ENCODE measurements at places on chromosomes 5 and 9.

- no peak for DNase-seq
Observed at GRCh38 chr5:125245216-125245615, 498.8 kb upstream of the ZNF608 start.

DNA sequence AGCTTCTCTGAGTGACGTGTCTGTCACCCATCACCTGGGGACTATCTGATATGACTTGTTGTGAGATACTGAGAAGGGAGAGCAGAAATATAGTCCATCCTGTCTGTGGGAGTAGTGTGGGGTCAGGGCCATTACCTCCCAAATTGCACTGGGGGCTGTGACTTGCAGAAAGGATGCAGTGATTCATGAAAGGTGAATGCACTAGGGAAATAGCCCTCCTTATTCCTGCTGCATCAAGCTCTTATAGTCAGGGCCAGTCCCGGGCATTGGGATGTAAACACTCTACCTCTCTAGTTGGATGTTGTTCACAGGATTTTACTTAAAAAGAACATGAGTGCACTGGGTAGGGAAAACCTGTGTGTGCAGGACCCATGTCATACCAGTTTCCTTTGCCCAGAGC is 124.8 kb downstream of the STK32A start:
- DNase-seq = no peak

- DNase-seq = no peak
Observed at GRCh38 chr5:44497606-44498005, 108.4 kb upstream of the FGF10 start.

DNA sequence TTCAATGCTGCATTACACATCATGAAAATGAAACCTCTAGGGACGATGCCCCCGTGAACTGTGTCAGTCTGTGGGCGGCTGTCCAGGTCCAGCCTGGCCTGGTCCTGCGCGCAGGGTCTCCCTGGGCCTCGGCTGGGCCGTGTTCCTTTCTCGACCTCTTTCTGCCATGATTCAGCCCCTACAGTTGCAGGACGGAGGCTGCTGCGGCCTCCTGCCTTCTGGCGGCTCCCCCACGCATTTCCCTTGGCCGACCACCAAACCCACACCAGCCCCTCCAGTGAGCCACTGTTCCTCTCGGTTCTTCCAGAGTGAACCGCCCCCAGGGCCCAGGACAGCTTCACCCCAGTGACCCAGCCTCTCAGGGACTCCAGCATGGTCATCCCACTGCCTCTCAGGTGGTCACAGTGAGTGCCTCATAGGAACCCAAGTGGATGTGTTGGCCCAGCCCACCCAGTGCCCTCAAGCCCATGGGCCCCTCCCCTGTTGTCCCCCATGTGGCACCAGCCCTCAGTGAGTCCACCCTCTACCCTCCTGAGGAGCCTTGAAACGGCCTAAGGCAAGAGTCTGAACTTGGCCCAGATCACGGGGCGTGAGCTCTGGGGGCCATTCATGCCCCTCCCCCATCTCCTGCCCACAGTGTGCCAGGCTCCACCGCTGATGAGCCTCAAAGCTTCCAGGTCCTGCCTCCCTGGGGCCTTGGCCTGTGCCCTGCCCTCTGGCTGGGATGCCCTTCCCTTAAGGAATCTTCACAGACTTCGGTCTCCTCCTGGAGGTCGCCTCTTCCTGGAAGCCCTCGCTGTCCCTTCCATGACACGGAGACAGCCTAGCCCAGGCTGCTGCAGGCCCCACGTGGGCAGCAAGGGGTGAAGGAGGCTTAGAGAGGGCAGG is 10.0 kb upstream of the CLIC3 start:
- no peak for DNase-seq

GRCh38 chr9:98791608-98792490 is 4.5 kb downstream of the ANKS6 start:
- DNase-seq = no peak

- no peak for DNase-seq
Observed at GRCh38 chr5:51381761-51382474, 1.3 kb upstream of the ISL1 start.

DNA sequence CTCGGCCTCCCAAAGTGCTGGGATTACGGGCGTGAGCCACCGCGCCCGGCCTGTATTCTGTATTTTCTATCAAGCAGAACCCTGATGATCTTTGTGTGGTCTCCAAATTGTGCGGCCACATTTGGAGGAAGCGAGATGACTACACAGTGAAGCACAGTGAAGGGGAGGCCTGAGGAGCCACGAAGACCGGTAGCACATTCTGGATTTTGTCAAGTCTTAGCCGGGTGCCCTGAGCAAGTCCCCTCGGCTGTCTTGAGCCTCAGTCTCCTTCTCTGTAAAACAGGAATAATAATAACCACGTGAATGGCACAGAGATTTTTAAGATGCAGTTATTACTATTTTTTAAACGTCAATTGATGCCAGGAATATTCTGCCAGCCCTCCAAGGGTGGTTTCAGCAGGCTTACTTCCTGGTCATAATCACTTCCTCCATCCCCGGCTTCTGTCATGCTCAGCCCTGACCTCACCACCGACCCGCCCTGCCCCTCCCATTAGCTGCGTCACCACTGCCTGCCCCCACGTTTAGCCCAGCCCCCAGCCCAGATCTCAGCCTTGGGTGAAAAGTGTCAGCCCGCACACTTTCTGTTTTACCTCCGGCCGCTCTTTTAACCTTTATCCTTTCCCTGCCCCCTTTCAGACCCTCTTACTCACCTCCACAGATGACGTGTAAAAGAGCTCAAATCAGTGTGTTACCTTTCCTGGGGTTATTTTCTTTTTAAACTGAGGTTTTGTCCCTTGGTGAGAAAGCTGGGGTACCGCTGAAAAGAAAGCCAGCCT is 27.0 kb upstream of the ERGIC1 start:
- peak; percentile 79 for DNase-seq

- no peak for DNase-seq
Observed at GRCh38 chr9:16571127-16571802, 299.2 kb downstream of the BNC2 start.

DNA sequence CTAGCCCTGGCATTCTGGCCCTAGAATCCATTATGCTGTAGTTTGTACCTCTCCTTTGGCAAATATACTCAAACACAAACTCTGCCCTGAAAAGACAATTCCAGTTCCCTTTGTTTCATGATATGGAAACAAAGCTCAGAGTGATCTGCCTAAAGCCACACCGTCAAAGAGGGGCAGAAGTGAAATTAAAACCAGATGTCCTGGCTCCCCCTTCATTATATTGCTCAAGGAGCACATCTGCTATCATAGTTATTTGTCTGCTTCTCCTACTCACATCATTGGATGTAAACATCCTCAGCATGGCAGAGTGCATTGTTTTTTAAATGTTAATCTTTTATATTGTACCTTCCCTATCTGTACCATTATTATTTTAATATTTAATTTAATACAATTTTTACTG is 266.7 kb upstream of the SMARCA2 start:
- no peak for DNase-seq

DNA sequence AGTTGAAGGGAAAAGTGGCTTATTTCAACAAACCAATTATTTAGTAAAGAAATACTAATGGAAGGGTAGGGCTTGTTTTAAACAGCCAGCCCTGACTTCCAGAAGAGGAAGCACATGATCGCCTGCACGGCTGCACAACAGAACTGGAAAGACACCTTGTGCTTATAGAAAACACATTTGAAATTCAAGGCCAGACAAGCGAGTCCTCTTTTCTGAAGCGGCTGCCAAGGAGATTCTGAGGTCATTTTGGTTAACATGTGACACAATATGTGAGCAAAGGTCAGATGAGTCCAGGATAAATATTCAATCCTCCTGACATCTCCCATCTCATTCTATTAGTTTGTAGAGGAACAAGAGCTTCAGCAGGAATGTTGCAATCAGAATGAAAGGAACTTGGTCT is 461.4 kb upstream of the ST8SIA4 start:
- no peak for DNase-seq

DNA sequence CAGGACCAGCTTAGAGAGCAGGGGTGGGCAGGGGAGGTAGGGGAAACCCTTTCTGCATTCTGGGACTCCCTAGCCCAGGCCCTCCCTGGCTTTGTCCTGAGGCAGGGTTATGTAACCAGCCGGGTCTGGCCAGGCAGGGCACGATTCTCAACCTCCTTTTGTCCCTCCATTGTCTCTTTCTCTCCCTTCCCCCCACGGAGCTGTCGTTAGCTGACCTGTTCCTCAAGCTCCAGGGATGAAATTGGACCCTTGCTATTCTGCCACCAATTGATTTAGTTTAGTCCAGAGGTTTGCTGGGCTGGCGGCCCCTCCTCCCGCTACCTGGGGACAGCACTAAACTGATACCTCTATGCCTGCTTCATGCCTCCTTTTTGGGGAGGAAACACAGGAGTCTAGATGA is 9.4 kb upstream of the NDST1 start:
- no peak for DNase-seq

- no peak for DNase-seq
Observed at GRCh38 chr5:141778683-141779082, 96.7 kb upstream of the ARAP3 start.

GRCh38 chr5:82164977-82165713 is 113.0 kb downstream of the RPS23 start:
- no peak for DNase-seq

DNA sequence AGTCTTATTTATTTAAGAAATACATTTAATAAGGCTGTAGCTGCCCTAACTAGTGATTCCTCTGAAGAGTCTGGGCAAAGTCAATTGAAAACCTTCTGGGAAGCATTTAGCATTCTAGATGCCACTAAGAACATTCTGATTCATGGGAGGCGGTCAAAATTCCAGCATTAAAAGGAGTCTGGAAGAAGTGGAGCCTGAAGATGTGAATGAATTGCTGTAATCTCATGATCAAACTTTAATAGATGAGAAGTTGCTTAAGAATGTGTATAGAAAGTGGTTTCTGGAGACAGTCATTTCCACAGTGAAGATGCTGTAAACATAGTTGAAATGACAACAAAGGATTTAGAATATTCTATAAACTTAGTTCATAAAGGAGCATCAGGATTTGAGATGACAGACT is 61.4 kb downstream of the WDR41 start:
- DNase-seq = no peak

GRCh38 chr9:113770396-113770795 is 105.7 kb upstream of the ZNF618 start:
- DNase-seq = no peak

DNA sequence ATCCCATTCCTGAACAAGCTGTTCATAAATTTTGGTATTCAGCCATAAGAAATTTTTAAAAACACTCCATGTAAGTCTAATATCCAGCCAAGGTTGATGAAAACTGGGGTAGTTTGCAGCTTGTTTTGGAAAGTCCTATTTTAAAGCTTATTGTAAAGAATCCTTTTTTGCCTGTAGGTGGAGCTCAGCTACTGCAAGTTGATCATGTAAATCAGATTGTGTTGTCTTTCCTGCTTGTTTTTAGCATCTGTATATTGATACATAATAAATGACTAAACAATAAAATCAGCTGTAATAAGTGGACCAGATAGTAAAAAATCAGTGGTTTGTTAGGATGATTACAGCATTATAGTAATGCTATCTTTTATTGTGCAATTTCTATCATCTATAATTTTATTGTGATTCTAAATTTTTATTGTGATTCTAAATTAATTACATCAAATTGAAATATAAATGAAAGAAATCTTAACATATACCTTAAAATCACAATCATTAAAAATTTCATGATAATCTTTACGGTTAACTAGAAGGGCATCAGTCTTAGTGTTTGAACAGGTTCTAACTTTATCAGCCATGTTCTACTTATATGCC is 42.4 kb downstream of the CWC27 start:
- no peak for DNase-seq

GRCh38 chr5:133121080-133121479 is 69.3 kb downstream of the HSPA4 start:
- no peak for DNase-seq

DNA sequence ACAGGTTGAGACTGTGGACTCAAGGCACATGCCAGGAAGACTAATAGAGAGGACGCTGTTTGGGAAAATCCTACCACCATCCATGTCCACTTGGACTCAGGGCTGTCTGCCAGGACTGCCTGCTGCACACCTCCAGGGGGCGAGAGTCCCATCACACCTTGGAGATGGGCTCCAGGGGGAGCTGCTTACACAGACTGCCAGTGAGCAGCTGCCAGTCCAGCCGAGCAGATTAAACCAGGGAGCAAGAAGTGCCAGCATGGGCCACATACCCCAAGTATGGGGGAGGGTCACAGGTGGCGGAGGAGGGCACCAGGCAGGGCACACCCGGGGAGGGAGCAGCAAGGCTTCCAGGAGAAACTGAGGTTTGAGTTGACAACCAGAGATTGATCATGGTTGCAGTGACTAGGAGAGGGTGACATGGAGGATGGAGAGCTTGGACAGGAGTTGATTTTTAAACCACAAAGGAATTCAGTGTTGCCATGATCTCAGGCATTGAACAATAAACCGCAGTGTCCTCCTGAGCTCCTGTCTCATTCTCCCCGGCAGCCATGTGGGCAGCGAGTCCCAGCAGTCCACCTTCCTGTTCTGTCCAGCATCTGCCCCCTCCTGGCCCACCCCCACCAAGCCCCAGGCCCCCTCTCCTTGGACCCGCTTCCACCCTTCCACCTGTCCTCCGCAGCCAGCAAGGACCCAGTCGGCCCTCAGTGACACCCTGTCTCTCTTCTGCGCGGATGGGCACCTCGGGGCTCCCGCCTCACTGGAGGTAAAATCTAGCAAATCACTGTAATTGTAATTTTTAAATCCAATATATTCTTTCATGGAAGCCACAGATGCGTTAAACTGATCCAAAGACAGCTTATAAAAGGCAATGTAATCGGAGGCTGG is 3.1 kb upstream of the VAV2 start:
- DNase-seq = no peak

- DNase-seq = no peak
Observed at GRCh38 chr5:54360089-54360488, 49.7 kb upstream of the ARL15 start.

DNA sequence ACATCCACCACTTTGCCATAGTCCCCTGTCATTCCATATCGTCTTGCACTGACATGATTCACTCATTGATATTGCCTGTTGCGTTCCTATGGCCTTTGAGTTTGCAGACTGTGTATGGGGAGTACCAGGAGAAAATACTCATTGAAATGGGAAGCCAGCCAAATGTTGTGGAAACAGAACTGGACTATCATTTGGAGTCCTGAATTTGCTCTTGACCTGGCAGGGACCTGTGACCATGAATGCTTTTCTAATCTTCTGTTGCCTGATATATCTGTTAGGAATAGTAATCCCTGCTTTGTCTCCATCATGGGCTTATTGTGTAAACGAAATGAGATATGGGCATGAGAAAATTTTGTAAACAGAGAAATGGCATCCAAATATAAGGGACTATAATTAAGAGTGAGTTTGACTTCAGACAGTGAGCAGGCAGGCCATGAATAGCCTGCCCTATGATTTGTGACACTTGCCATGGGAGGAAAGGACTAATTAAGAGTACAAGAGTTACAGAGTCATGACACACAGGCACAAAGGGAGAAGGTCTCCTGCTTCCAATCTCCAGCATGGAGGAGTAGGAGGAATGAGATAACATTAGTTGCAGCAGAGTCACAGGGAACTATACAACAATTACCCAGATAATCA is 572.9 kb upstream of the SGCD start:
- no peak for DNase-seq

Measured in effector memory CD4-positive, alpha-beta T cell (primary cell).